ENCODE measurements at places on chromosomes 11 and 22.
A peak's percentile ranks its signal among the peaks of the same experiment; 100 is the strongest.

- no peak for DNase-seq
These were observed 11.2 kb upstream of the CYTH4 start for GRCh38 chr22:37270928-37271650.

DNA sequence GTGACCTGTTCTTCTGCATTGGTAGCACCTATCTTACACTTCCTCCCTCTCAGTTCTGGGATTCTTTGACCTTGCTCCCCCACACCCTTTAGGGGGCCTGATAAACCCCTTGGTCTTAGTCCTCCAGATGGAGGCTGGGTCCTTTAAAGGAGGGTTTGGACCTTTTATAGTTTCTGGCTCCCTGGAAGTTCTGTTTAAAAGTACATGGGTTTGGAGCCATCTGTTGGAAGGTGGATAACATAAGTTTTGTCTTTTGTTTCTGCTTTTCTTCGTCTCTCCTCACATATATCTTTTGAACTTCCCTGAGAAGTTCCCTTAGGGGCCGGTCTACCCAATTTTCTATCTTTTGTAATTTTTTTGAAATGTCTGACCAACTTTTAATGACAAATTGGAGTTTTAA, 17.9 kb upstream of the HYLS1 start:
- DNase-seq = no peak

DNA sequence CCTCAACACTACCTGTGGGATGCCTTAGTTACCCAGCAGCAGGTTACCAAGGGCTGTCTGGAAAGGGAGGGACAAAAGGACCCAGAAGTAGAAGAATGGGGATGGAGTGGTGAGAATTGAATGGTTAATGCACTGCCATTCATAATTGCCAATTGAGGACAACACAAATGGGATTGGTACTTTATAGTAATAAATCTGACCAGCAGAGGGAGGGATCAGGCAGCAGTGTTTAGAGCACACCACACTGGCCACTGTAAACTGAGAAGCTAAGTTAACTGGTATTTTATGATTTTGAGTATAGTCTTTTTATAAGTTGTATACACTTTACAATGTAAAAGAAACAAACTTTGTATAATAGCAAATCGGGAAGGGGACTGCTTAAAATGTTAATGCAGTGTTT, 10.7 kb downstream of the TBRG1 start:
- DNase-seq = no peak

GRCh38 chr11:10247011-10247410, 47.0 kb downstream of the SBF2 start:
- no peak for DNase-seq

- DNase-seq = no peak
These were observed 553 bp upstream of the USP47 start for GRCh38 chr11:11841116-11841722.

DNA sequence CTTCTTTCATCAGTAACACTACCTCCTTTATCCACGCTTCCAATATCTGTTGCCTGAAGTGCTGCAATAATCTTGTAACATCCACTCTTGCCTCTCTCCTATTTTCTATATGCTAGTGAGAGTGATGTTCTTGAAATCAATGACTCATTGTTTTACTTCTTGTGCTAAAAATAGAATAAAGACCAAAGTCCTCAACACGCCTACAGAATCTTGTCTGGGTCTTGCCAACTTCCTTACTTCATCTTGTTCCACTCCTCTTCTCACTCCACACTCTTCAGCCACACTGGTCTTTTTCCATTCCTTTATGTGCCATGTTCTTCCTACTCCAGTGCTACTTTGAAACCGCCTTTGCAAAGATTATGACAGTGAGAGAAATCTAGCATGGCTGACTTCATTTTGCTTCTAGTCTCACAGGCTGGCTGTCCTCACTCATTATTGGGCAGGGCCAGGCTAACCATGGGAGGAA, 136.4 kb downstream of the CCDC81 start:
- no peak for DNase-seq

GRCh38 chr11:75031771-75032549, 43.2 kb downstream of the NEU3 start:
- peak; percentile 29 for DNase-seq

DNA sequence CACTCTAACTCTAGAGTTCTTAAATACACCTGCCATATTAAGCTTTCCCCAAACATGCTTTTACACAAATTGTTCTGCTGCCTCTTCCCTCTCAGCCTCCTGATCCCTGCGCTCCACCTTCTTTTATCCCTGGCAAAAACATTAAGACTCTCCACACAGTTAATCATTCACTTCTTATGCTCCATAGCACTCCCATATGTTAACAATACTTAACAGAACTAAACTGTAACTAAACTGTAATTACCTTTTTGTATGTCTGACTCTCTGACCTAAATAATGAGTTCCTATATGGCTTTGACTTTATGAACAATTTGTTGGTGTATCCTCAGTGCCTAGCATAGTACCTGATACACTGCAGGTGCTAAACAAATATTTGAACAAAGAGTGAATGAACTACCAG, 71.8 kb downstream of the BTBD10 start:
- DNase-seq = no peak

GRCh38 chr11:115886422-115886733, 382.2 kb upstream of the CADM1 start:
- DNase-seq = no peak

DNA sequence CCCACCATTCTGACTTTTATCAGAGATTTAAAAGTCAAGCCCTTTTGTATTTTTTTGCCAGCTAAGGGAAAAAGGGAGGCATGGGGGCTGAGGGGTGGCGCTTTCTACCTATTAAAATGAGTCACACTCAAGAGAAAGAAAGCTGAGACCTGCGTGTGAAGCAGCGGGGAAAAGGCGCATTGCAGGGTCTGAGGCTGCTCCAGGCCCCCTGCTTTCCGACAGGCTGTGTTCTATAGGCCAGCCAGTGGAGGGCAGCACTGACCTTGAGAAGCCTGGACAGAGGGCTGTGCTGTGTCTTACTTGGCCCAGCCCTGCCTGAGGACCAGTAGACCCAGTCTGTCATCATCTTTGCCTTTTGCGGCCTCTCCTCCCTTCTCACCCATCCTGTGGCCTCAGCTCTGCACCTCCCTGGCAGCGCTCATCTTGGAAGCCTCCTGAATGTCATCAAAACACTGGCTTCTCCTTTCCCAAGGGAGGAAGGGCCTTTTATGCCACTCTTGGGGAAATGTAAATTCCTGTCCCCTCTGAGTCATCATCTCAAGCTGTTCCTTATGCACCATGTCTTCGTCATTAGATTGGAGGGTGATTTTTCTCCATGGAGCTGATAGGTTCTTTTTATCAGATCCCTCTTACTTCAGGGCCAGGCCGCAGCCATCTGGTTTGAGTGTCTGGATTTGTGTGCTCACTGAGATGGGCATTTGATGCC, 12.6 kb upstream of the MAPK8IP1 start:
- no peak for DNase-seq

- peak; percentile 32 for DNase-seq
These were observed 722.6 kb downstream of the TBC1D22A start for GRCh38 chr22:47484960-47485569.

GRCh38 chr22:37812869-37813678, 5.3 kb downstream of the GCAT start:
- DNase-seq = no peak

DNA sequence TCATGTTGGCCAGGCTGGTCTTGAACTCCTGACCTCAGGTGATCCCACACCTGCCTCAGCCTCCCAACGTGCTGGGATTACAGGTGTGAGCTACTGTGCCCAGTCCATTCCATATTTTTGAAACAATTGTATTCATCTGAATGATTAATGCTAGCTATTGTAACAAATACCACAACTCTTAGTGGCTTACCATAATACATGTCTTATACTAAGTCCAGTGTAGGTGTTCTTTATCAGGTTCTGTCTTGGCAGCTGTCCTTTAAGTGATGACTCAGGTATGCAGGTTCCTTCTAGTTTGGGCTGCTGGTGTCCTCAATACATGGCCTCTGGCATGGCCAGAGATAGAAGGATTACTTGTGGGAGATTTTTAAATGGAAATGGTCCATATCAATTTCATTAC, 39.0 kb downstream of the UVRAG start:
- no peak for DNase-seq

- DNase-seq = no peak
These were observed 162.5 kb downstream of the CEP164 start for GRCh38 chr11:117489999-117490679.

DNA sequence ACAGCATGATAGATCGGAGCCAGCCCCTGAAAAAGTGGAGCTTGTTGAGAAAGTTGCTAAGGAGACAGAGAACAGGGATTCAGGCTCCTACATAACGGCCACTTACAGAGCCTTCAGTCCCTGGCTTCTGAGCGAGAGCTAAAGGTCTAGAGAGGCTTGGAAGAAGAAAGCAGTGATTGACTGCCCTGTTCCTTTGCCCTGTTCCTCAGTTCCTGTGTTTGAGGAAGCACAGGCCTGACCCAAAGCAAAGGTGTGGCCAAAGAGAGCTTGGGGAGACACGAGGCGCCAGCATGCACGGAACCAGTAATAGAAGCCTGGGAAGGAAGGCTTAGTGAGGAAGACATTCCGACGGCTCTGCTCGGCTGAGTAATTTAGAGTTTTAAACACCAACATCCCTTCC, 74.1 kb upstream of the CSNK2A3 start:
- no peak for DNase-seq

- no peak for DNase-seq
These were observed 24.3 kb upstream of the ADA2 start for GRCh38 chr22:17243524-17243923.

- no peak for DNase-seq
These were observed 400.4 kb downstream of the TBC1D22A start for GRCh38 chr22:47162865-47163264.

- DNase-seq = peak; percentile 36
These were observed 592 bp upstream of the CTSC start for GRCh38 chr11:88337987-88338668.

DNA sequence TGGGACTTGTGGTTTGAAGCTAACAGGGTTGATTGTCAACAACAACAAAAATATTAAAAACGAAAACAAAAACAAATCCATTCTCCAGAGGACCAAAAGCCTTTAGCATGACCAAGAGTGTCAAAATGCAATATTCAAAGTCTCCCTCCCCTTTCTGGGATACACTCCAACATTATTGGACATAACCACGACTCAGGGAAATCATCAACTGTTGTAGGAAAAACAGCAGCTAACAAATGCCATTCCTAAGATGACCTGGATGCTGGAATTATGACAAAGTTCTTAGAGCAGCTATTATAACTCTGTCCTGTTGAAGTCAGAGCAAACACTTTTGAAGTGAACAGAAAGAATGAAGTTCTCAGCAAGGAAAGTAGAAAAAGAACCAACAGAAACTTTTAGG, 143.0 kb downstream of the TMEM135 start:
- no peak for DNase-seq

GRCh38 chr11:8867931-8868631, 42.9 kb upstream of the AKIP1 start:
- no peak for DNase-seq

DNA sequence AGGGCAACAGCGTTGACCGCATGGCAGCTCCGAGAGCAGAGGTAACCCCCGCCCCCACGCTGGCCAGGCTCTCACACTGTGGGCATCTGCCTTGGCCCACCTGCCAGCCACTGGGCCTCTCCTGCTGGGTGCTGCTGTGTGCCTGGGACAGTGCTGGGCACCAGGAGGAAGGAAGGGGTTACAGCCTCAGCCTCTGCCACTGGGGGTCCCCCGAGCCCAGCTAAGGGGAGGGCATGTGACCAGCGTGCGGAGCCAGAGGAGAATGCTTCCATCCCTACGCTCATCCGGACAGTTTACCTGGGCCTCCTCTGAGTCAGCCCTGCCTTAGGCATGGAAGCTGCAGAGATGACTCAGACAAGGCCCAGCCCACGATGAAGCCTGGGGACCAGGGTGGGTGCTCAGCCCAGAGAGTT, 10.9 kb downstream of the NCF4 start:
- no peak for DNase-seq

- DNase-seq = no peak
These were observed 71.4 kb downstream of the INSC start for GRCh38 chr11:15186146-15186545.

DNA sequence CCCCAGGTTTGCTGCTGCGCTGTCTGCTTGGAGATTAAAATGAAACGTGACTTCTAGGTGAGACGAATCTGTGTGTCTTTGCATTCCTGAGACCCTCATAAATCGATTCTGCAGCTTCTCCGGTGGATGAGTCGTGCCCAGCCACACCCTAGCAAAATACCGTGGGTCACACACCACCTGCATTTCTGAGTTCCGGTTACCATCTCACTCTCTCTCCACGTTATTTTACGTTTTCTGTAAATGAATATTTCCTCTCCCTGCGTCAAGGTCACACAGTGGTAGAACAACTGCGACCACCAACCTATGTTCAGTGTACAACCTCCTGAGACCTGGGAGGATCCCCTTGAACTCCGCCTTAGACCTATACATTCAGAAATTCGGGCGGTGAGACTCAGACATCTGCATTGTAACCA, 1.1 kb downstream of the YWHAH start:
- no peak for DNase-seq

GRCh38 chr11:123628936-123629683, 25.3 kb downstream of the SCN3B start:
- DNase-seq = no peak

- no peak for DNase-seq
These were observed 29.1 kb upstream of the TP53I11 start for GRCh38 chr11:44979543-44980399.

- no peak for DNase-seq
These were observed 38.6 kb upstream of the LMO2 start for GRCh38 chr11:33930317-33931021.

All from NCI-H510A (cell line).